ENCODE measurements at places on chromosomes 5 and 9. TPM values are rescaled to one million over a fixed set of nuclear protein-coding genes. Genes with fewer than 3 reads are reported as not detected.

FOXD4 gene
- not detected for total RNA-seq

GRXCR2 gene
- total RNA-seq: not detected

RHOBTB3 gene
- 214 TPM for total RNA-seq

CNTNAP3 gene
- total RNA-seq: not detected

WWC1 gene
- total RNA-seq: 7.1 TPM

- DNase-seq: no peak
- H3K4me3 ChIP-seq: no peak overlapping the region
- no peak overlapping the region for H3K27ac ChIP-seq
Measured at GRCh38 chr5:115702025-115702424, 76.2 kb upstream of the TMED7 start.

DNA sequence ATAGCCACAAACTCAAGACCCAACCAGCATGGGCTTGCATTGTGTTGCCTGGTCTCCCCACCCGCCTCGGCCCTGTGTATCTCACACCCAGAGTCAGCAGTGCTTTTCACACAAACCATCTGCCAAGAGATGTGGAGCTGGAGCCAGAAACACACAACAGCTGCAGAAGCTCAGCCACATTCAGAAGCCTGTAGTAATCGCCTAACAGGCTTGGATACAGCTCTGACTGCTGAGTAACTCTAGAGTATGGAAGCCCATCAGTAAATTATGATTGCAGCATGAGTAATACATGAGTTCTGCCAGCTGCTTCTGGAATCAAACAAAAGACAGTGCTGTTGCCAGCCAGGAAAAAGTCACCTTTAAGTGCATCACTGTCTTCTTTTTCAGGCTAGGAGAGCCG, 16.0 kb downstream of the TEK start:
- no peaks in the 10 kb centered on the region for H3K36me3 ChIP-seq
- peaks cover 20% of the 10 kb centered on the region for H3K4me1 ChIP-seq
- peak overlapping the region; percentile 55 for H3K27ac ChIP-seq

- H3K36me3 ChIP-seq: no peaks in the 10 kb centered on the region
- H3K27me3 ChIP-seq: no peaks in the 10 kb centered on the region
- no peak overlapping the region for H3K27ac ChIP-seq
- no peak overlapping the region for H3K4me3 ChIP-seq
- H3K4me1 ChIP-seq: peaks cover 18% of the 10 kb centered on the region
- DNase-seq: no peak
Measured at GRCh38 chr5:87110721-87111120, 157.0 kb upstream of the RASA1 start.

GRCh38 chr5:36820900-36821299, 55.7 kb upstream of the NIPBL start:
- peaks cover 9% of the 10 kb centered on the region for H3K27me3 ChIP-seq
- no peaks in the 10 kb centered on the region for H3K36me3 ChIP-seq
- no peak overlapping the region for H3K27ac ChIP-seq
- no peaks in the 10 kb centered on the region for H3K4me1 ChIP-seq
- no peak for DNase-seq
- H3K4me3 ChIP-seq: no peak overlapping the region

DNA sequence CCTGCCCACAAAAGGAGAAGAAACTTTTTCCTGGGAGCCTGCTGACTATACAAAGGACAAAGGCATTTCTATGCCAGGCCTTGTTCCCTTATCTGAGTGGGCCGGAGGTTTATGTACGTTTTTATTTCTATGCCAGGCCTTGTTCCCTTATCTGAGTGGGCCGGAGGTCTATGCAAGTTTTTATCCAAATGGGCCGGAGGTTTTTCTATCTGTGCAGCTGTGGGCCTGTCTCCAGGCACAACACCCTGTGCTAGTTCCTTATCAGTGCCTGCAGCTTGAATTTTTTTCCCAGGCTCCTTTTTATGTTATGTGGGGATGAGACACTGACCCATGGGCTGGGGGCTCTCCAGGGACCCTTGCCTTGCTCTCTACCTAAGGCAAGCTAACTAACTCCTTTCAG, 5.5 kb downstream of the SLC25A2 start:
- no peaks in the 10 kb centered on the region for H3K36me3 ChIP-seq
- H3K4me3 ChIP-seq: no peak overlapping the region
- H3K4me1 ChIP-seq: no peaks in the 10 kb centered on the region
- H3K27ac ChIP-seq: no peak overlapping the region
- no peak for DNase-seq
- H3K27me3 ChIP-seq: no peaks in the 10 kb centered on the region

DNA sequence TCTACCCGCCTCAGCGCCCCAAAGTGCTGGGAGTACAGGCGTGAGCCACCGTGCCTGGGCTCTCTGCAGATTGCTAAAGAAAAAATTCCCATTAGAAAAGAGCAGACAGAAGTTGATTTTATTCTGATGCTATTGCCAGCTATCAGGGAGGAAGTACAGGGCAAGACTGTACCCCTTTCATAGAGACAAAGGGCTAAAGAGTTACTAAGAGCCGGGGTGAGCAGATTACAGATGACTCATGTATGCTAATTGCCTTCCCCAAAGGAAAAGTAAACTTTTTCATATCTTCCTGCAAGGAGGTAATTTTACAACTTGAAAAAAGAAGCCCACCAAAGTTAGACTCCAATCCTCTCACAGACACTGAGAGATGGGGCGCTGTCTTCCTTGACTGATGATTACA, 42.3 kb upstream of the MCTP1 start:
- H3K4me3 ChIP-seq: no peak overlapping the region
- H3K27me3 ChIP-seq: no peaks in the 10 kb centered on the region
- DNase-seq: no peak
- no peak overlapping the region for H3K27ac ChIP-seq
- no peaks in the 10 kb centered on the region for H3K4me1 ChIP-seq
- no peaks in the 10 kb centered on the region for H3K36me3 ChIP-seq

Data from GM23248 (cell line).